NCI-H1105 (cell line): ENCODE measurements at places on chromosomes 7 and 10.

DNA sequence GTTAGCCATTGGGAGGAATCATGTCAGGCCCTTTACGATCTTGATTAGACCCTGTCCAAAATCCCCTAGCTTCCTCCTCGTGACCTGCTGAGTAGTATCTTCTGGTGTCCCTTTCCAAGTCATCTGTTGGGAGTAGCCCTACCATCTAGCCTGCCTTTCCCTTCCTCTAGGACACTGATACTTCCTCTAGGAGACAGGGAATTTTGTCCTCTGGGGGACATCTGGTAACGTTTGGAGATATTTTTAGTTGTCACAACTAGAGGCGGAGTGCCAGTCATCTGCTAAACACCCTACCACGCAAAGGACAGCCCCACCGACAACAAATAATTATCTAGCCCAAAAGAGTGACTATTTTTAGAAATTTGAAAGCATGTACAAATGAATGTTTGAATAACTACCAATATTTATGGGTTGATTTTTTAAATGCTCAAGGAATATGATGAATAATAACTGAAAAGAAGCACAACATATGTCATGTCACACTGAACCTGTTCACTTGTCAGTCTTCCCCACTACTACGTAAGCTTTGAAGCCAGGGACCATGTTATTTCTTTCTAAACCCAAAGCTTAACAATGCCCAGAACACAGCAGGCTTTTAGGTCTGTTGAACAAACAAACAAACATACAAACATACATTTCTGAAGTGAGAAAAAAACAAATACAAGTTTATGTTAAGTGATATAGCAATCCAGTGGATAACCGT lies 105.9 kb downstream of the ARHGAP12 start:
- DNase-seq, result no peak

GRCh38 chr7:117835016-117835664 lies 38.1 kb downstream of the CTTNBP2 start:
- DNase-seq, result peak; percentile 90

DNA sequence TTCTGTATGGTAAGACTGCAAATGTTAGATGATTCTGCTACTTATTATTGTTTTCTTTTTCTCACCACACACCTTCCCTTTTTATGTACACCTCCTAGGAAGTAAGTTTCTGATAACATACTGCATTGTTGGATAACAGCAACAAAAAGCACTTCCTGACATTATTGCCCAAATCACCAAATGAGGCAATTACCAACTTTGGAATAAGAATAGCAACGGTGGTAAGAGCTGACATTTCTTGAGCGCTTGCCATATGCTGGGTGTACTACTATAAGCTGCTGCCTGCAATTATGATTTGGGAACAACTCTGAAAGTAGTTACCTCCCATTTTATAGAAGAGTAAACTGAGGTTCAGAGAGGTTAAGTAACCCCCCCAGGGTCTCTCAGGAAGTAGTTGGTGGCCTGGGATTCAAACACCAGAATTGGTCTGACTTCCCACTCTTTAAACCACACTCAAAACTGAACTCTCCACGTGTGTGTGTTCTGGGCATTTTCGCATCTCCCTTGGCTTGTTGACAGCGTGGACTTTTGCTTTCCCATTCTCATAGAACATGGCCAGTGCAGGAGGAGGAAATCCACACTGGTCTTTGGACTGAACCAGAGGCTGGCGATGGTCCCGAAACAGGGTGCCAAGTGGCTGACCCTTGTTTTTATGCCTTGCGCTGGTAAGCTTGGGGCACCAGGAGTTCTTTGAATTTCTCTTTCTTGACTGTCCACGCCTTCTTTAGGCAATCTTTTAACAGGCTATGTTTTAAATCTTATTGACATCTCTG lies 71.4 kb downstream of the TCF7L2 start:
- DNase-seq, result no peak

DNA sequence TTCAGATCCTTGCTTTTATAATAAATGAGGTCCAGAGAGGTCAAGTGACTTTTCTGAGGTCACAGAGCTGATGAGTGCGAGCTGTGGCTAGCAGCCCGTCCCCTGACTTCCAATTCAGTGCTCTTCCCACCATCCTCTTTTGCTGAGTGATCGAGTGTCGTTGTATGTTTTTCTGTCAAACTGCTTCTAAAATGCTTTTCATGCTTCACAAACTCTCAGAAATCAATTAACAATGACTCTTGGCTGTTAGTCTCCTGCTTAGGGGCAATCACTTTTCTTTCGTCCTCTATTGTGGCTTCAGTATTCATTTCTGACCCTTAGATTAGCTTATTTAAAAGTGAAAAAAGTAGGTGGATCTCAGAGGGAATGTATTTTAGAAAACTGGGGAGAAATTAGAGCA lies 423.7 kb downstream of the DPP6 start:
- no peak for DNase-seq

GRCh38 chr7:142772051-142772450 lies 1.3 kb downstream of the PRSS2 start:
- DNase-seq, result no peak

GRCh38 chr7:15915686-15916293 lies 229.3 kb upstream of the MEOX2 start:
- no peak for DNase-seq

GRCh38 chr10:111035542-111035941 lies 41.3 kb upstream of the ADRA2A start:
- no peak for DNase-seq

GRCh38 chr10:127353544-127353943 lies 157.2 kb upstream of the INSYN2A start:
- DNase-seq, result no peak
